PC-3 (cell line): ENCODE measurements at places on chromosomes 2 and 18. TPM values are rescaled to one million over a fixed set of nuclear protein-coding genes. Genes with fewer than 3 reads are reported as not detected.
A peak's percentile ranks its signal among the peaks of the same experiment; 100 is the strongest.

The EPB41L3 gene
- total RNA-seq: 39.5 TPM in 2 replicates

The SLC9A4 gene
- 0.04 TPM in 1 of 2 replicates, not detected in the other for total RNA-seq

DNA sequence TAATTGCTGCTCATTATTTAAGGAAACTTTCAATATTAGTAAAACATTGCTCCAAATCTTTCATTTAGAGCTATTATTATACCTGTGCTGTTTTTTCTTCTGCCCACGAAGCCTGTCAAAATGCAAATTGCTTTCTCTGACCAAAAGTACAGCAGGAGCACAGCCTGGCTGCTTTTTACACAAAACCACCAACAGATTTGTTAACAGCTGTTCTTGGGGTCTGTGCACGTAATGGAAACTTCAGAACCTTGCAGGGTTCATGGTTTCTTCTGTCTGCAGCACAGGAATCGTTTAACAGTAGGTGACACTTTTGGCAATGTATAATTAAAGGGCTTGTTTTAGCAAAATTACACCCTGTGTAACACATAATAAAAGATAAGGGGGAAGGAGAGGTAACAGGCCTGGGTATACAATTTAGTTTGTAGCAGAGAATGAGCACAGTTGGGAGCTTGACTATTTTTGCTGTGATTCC, 447.3 kb downstream of the KCNJ3 start:
- DNase-seq: no peak

- DNase-seq: no peak
Observed at GRCh38 chr18:61413396-61413795, 80.2 kb downstream of the CDH20 start.

DNA sequence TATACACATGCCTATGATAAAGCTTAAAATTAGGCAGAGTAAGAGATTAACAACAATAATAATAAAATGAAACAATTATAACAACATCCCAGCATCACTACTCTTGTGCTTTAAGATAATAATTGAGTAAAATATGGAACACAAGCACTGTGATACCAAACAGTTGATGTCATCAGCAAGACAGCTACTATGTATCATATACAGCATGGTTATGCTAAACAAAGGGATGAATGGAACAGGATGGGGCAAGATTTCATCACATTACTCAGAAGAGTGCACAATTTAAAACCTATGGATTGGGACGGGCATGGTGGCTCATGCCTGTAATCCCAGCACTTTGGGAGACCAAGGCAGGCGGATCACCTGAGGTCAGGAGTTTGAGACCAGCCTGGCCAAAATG, 1221.0 kb downstream of the SUCLG1 start:
- DNase-seq: no peak

- DNase-seq: peak; percentile 66
Observed at GRCh38 chr2:147989809-147990403, 30.6 kb downstream of the ORC4 start.

DNA sequence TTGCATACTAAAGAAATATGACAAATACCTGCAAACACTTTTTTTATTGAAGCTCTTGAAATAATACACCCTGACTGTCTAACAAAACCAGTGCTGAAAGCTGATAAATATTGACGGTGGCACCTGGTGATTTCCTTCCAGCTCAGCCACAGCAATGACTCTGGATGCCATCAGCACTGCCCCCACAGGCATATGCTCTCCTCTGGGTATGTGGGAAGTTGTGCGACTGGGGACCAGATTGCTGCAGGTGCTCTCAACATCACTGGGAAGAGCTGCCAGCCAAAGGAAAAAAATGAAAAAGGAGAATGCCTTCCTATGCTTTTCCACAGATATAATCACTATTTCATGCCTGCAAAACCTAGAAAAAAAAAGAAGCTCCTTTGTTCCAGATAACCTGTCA, 141.5 kb downstream of the PIGN start:
- DNase-seq: no peak
